ENCODE measurements at places on chromosomes 1 and 21. TPM values are rescaled to one million over a fixed set of nuclear protein-coding genes. Genes with fewer than 3 reads are reported as not detected.
A peak's percentile ranks its signal among the peaks of the same experiment; 100 is the strongest.

- DNase-seq: no peak
These were observed 166.9 kb upstream of the FOXD3 start for GRCh38 chr1:63155437-63155836.

DNA sequence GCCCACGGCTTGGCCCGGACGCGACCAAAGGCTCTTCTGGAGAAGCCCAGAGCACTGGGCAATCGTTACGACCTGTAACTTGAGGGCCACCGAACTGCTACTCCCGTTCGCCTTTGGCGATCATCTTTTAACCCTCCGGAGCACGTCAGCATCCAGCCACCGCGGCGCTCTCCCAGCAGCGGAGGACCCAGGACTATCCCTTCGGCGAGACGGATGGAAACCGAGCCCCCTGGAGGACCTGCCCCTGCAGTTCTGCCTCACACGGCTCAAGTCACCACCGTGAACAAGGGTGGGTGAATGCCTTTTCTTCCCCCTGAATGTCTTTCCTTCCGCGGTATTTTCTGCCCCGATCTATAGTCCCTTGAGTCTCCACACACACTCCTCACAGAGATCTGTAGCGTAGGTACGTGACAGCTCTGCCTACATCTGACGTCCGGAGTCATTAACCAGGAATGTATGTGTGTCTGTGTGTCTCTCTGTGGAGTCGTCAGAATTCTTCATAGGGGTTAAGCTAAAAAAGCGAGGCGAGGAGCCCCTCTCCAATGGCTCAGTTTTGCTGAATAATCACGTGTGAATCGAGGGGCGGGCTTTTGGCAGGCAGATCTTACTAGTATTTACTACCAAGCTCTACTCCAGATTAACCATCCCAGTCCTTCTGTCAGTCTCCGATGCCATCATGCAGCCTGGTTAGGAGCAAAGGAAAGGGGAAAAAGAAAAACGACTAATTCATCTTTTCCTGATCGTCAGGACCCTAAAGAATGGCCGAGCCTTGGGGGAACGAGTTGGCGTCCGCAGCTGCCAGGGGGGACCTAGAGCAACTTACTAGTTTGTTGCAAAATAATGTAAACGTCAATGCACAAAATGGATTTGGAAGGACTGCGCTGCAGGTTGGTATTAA lies at the start of gene CDKN2C:
TSS of gene CDKN2C (plus strand) at position 635 of the 898 bp plus-strand sequence. CDS start at position 759, 124 bp downstream.
- peak; percentile 77 for DNase-seq

AIRE gene
- not detected for total RNA-seq

GRCh38 chr1:42593486-42594100 lies 64.6 kb upstream of the PPIH start:
- DNase-seq: no peak

LAMC1 gene
- total RNA-seq: 130 TPM

FMO2 gene
- total RNA-seq: 12.5 TPM

DNA sequence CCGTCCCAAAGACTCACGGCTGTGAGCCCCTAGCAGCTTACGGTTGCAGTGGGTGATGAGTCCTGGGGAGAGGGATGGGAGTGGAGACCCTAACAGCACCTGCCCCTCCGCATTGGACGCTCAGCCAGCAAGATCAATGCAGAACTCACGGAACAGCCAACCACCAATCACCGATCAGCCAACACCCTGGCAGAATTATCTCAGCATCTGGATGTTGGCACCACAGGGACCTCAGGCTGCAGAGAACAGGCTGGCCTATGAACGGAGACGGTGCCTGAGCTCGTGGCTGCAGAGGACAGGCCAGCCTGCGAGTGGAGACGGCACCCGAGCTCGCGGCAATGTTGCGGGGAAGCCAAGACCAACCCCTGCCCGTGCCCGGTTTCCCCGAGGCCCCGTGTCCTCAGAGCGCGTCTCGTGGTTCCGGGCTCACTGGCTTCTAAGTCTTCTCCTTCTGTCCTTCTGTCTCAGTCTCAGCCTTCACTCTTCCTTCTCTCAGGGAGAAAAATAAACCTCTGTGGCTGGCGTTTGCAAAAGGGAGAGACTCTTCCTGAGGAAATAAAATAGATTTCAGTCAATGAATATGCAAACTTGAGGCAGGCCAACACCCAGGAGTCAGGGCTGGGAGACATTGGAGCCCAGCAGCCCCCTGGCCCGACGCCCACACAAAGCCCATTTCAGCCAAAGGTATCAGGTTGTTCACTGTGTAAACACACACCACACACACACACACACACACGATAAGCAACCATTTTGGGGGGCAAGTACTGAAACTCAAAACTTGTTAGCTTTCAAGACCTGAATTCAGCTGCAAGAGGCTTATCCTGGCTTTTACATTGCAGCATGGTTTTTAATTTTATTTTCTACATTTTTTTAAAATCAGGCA lies 67.8 kb downstream of the SIK1 start:
- no peak for DNase-seq

GLIS1 gene
- total RNA-seq: 0.75 TPM

DNA sequence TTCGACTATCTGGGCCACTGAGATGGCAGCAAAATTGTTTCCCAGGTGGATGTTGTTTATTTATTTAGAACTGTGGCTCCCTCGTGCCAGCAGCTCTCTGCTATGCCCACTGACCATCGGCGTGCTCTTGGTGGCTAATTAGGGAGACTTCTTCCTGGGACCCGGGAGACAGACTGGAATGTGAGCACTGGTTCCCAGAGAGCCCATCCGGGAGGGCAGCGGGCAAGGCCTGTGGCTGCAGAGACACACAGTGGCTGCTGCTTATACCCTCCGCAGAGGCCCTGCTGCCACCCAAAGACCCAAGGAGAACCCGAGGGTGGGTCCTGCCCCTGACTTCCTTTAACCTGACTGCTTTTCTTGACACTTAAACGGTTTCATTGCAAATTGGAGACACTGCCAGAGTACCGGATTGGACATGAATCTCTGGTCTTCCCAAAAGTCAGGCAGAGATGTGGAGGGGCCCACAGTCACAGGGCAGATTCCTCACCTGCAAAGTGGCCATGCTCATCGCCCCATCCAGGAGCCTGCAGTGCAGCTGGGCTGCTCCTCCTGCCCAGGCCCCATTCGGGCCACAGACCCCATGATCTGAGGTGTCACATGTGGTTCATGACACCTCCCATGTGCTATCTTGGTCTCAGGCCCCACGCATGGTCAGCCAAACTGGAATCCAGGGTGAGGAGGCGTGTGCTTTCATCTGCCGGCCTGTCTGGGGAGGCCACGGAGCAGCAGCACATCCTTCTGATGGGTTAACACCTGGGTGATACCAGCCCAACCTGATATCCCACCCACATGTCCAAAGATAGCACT lies 5.7 kb upstream of the MATN1 start:
- no peak for DNase-seq

PBX1 gene
- 46.8 TPM for total RNA-seq

GLUL gene
- 312 TPM for total RNA-seq

- DNase-seq: no peak
These were observed 367.7 kb upstream of the DPYD start for GRCh38 chr1:98288494-98288893.

ELAVL4 gene
- 0.64 TPM for total RNA-seq

DNA sequence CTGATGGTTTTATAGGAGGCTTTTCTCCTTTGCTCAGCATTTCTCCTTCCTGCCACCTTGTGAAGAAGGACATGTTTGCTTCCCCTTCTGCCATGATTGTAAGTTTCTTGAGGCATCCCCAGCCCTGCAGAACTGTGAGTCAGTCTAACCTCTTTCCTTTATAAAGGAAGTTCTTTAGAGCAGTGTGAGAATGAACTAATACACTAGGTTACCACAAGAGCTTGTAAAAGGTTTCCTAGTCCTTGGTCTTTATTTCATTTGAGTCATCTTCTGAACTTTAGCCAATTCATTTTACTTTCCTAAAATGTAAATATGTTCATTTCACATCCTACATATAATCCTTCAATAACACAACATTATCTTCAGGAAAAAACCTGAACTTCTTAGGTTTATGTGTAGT lies 365.3 kb downstream of the HHIPL2 start:
- no peak for DNase-seq

DNA sequence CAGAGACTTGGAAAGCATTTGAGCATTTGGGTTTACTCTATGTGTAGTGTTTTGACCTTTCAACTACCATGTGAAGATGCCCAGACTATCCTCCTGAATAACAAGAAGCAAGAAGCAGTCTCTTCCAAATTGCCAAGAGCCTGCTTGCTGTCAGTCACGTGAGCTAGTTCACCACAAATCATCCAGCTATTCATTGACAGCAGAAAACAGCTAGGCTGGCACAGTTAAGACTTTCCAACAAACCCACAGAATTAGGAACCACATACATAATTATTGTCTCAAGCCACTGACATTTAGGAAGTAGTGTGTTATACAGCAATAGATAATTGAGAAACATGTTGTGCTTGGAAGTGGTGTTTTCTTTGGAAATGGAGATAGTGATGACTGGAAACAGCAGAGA lies 1652.0 kb downstream of the NCAM2 start:
- DNase-seq: no peak

DNA sequence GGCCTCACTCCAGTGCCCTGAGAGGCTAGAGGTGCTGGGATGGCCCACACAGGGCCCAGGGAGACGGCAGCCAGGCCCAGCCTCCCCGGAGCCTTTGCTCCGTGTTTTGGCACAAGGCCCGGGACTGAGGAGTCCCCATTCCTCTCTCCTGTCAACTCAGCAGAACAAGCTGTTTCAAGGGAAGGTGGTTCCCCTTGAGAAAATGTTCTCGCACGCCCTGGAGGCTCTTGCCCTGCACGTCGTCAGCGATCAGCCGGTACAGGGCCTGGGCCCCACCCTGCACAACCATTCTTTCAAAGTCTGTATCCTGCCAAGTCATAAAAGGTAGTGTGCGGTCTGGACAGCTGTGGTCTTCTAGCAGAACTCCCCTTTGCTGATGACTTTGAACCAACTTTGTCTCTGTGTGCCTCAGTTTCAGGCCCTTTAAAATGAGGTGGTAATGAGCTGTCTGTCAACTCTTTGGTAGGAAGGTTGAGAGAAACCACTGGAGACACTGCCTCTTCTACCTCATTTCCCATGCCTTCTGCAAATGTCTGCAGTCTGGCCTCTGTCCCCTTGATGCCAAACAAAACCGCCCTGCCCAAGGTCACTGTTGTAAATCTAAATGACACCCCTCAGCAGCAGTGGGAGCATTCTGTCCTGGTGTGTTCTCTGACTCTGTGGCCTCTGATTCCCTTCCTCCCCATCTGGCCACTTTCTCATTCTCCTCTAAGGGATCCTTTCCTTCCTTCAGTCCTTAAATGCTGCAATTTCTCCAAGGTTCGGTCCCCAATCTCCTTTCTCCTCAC lies 138.6 kb upstream of the JUN start:
- DNase-seq: peak; percentile 90

GRCh38 chr1:171912509-171913175 lies 71.3 kb downstream of the DNM3 start:
- no peak for DNase-seq

TRIM46 gene
- 0.48 TPM for total RNA-seq

DNA sequence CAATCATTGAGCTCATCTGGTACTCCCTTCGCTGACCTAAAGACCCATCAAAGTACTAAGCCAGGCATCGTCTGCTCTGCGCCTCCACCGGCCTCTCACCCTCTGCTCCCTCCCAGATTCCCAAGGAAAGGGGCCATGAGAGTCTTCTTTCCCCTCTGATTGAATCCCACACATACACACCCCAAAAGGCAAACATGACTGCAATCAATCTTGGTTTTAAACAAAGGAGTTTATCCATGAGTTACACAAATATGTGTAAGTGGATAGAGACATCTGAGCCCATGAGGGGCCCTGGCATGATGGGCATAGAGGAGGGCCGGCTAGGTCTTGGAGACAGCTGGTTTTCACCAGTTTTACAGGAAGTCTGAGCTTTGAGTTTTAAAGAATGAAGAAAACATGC lies 50.9 kb downstream of the CAPN2 start:
- DNase-seq: no peak

DNA sequence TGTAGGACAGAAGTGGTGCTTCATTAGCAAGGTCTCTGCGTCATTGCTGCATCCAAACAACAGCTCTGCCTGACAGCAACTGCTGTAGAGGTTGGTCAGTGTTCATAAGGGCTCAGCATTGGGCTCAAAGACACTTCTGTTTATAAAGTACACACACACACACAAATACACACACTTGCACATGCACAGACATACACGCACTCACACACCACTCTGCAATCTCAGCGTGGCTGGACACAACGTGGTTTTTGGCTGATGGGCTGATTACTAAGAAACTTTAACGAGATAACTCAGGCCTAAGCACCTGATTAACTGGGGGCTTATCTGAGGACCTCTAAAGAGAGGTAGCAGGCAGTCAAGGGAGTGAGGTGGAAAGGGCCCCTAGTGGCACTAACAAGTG lies 20.4 kb downstream of the CAMK1G start:
- DNase-seq: no peak

GRCh38 chr1:88327391-88328267 lies 356.4 kb upstream of the PKN2 start:
- no peak for DNase-seq

DNA sequence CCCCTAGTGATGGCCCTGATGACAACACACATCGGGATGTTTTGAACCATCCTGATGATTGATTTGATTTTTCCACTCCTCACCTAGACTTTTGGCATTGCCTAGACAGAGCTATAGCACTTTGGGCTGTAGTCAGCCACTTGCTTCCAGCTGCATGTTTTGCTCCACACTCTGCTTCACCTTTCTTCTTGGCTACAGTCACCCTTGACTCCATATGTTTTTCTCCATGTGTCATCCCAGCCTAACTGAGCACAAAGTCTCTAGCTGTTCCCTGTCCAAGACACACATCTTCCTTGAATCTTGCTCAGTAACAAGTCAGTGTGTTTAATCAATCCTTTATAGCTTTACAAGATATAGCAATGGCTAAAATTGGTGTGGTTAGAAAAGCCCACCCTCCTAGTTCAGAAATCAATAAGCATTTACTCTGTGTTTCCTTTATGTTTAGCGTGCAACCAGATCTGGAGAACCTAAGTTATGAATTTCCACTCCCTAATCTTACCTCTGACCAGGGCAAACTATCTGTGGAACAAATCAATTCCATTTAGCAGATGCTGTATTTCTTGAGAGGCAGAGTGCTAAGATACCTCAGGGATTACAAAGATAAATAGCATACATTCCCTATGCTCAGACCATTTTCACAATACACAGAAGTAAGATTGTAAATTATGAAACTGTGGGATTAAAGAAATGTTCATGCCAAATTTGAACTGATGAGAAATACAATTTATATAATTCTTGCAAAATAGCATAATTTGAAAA lies 98.4 kb upstream of the LYPLAL1 start:
- DNase-seq: no peak

- DNase-seq: no peak
These were observed 746 bp downstream of the MIS18A start for GRCh38 chr21:32278103-32278502.

HLX gene
- 7.8 TPM for total RNA-seq

TRAF3IP3 gene
- total RNA-seq: 2.3 TPM

GRCh38 chr1:181816608-181817007 lies 244.9 kb downstream of the ZNF648 start:
- no peak for DNase-seq

PLPP3 gene
- total RNA-seq: 51.2 TPM

GRCh38 chr1:228794810-228795209 lies 59.5 kb downstream of the RHOU start:
- no peak for DNase-seq

- DNase-seq: no peak
These were observed 21.0 kb upstream of the LYST start for GRCh38 chr1:235887676-235888075.

- DNase-seq: no peak
These were observed 1.6 kb downstream of the FCRL2 start for GRCh38 chr1:157775101-157775870.

Measured in transverse colon (tissue), 4 donors.